ENCODE measurements at places on chromosomes 13 and 19. TPM values are rescaled to one million over a fixed set of nuclear protein-coding genes. Genes with fewer than 3 reads are reported as not detected.

Gene PTPRS
- 218 TPM for total RNA-seq

Gene SIGLEC11
- total RNA-seq, result not detected

Gene UNC13A
- total RNA-seq, result 45.0 TPM

DNA sequence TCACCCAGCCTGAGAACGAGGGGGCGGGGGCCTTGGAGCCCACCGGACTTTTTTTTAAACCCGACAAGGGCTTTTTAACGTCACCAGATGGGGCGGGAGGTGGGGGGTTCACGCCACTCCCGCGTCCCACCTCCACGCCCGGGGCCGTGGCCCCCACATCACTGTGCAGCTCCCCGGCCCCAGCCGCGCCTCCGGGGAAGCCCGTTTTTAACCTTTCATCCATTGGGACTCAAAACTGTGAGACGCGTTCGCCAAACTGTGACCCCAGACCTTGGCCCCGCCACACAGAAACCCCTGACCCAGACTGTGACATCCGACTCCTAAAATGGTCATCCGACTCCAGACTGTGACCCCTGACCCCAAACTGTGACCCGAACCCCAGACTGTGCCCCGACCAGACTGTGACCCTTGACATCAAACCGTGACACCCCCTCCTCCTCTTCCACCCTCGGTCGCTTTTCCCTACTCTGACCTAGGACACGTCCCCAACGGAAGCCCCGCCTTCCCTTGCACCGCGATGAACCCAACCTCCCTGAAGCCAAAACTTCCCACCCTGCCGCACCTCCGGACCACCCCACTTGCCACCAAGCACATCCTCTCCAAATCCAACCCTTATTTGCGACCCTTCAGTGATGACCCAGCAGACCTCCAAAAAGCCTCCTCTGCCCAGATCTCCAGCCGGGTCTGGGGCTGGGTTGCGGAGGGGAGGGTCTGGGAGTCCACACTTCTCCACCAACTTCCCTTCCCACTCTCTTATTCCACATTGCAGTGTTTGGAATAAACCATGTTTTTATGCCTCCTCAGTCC lies 1.5 kb upstream of the GRWD1 start:
- H3K27ac ChIP-seq, result no peak overlapping the region
- H3K4me3 ChIP-seq, result 0 out of 2 replicates have a peak overlapping the region, but pooled peaks have one; percentile 98
- no peak for DNase-seq
- H3K36me3 ChIP-seq, result peaks cover 19% of the 10 kb centered on the region
- H3K4me1 ChIP-seq, result peaks cover 5% of the 10 kb centered on the region

DNA sequence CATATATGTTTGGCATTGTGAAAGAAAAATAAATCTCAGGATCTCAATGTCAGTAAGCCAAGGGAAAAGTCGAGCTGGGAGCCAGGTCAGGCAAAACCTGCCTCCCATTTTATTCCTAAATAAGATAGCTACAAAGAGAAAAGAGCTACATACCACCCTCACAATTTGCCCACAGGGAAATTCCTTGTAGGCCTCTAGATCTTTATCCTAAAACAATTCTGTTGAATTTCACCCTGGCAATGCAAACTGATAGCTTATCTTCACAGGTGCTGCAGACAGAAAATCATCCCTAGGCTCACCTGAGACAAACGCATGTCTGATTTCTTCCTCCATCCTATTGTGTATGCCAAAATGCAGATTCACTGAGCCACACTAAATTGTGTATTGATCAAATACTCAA lies 2587.1 kb downstream of the PCDH9 start:
- H3K27ac ChIP-seq, result no peak overlapping the region
- H3K36me3 ChIP-seq, result no peaks in the 10 kb centered on the region
- H3K27me3 ChIP-seq, result no peaks in the 10 kb centered on the region
- no peak for DNase-seq
- H3K4me3 ChIP-seq, result no peak overlapping the region

DNA sequence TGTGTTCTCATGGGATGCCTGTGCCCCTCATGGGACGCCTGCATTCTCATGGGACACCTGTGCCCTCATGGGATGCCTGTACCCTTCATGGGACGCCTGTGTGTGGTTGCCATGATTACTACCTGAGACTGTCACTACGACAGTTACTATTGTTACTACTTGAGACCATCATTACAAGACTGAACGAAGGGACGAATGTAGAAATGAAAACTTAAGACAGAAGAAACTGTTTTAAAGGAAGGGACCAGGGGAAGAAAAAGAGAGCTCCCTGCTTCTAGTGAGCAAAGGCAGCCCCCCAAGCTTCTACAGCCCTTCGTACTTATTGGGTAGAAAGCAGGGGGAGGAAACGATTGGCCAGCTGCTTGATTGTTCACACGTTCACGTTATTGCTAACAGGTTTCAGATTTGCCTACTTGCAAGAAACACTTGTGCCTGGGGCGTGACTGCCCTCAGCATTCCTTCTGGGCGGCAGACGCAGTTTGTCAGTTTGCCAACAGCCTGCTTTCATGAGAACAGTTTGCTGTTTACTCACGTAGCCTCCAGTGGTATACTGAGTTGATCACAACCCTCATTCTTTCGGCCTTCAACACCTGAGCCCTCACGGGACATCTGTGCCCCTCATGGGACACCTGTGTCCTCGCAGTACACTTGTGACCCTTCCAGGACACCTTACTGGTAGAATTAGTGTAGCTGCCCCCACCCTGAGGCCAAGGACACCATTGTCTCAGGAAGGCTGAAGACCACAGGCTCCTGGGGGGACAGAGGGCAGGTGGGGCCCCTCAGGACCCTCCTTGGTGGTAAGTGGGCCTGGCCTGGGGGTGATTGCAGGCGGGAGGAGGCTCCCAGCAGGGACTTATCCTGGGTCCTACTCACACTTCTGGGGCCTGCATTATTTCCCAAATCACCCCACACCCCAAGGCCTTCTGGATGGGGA lies 2.5 kb upstream of the S1PR4 start:
- no peaks in the 10 kb centered on the region for H3K27me3 ChIP-seq
- H3K4me3 ChIP-seq, result no peak overlapping the region
- no peak for DNase-seq
- H3K36me3 ChIP-seq, result no peaks in the 10 kb centered on the region
- H3K4me1 ChIP-seq, result no peaks in the 10 kb centered on the region

- H3K4me3 ChIP-seq, result no peak overlapping the region
- no peaks in the 10 kb centered on the region for H3K36me3 ChIP-seq
- DNase-seq, result no peak
- no peaks in the 10 kb centered on the region for H3K4me1 ChIP-seq
- H3K27ac ChIP-seq, result no peak overlapping the region
- H3K27me3 ChIP-seq, result no peaks in the 10 kb centered on the region
Observed at GRCh38 chr13:30303269-30303668, 4.1 kb downstream of the KATNAL1 start.

DNA sequence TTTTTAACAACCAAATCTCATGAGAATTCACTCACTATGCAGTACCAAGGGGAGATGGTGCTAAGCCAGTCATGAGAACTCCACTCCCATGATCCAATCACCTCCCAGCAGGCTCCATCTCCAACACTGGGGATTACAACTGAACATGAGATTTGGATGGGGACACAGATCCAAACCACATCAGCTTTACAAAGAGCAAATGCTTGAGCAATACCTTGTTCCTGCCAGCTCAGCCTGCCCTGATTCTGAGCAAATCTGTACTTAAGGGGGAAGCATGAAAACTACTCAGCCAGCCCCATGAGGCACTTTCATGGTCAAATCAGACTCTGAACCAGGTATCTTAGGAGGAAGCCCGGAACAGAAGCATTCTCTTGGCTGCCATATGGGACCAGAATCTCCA lies 259.9 kb downstream of the TBC1D4 start:
- H3K4me3 ChIP-seq, result no peak overlapping the region
- no peaks in the 10 kb centered on the region for H3K36me3 ChIP-seq
- no peak for DNase-seq
- H3K27me3 ChIP-seq, result no peaks in the 10 kb centered on the region

- H3K4me3 ChIP-seq, result no peak overlapping the region
- peaks cover 21% of the 10 kb centered on the region for H3K36me3 ChIP-seq
- H3K27ac ChIP-seq, result no peak overlapping the region
- no peaks in the 10 kb centered on the region for H3K4me1 ChIP-seq
Observed at GRCh38 chr19:6413291-6413690, 11.3 kb downstream of the KHSRP start.

DNA sequence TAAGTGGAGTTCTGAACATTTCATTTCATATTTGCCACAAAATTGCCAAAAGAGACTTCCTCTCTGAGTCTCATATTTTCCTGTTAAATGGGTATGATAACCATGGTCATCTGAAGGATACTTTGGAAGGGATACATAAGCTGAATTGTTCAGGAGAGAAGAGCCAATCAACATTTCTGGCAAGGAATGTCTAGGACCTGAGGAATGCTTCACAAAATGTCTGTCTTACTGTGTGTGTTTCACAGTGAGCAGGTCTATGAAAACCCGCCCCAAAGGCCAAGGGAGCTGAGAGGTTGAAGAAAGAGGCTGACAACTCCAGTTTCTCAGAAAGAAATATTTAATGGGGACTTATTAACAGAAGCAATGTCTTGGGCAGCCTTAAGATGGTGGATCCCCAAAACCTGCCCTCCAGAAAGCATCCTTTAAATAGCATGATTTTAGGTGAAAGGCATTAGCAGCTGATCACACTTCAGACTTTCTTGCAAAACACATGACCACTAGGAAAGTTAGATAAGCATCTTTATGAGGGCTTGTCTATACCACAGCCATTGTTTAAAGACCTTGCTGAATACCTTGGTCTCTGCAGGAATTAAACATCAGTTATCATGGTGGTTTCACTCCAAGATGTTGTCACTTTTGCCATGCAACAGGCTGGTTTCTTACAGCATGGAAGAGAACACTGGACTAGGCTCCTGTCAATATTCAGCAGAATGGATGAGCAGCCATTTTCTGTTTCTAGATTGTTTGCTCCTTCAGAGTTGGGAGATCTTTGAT lies 78.9 kb downstream of the TNFSF11 start:
- H3K27me3 ChIP-seq, result no peaks in the 10 kb centered on the region
- no peak overlapping the region for H3K4me3 ChIP-seq
- no peaks in the 10 kb centered on the region for H3K36me3 ChIP-seq
- H3K4me1 ChIP-seq, result peaks cover 4% of the 10 kb centered on the region
- H3K27ac ChIP-seq, result no peak overlapping the region

DNA sequence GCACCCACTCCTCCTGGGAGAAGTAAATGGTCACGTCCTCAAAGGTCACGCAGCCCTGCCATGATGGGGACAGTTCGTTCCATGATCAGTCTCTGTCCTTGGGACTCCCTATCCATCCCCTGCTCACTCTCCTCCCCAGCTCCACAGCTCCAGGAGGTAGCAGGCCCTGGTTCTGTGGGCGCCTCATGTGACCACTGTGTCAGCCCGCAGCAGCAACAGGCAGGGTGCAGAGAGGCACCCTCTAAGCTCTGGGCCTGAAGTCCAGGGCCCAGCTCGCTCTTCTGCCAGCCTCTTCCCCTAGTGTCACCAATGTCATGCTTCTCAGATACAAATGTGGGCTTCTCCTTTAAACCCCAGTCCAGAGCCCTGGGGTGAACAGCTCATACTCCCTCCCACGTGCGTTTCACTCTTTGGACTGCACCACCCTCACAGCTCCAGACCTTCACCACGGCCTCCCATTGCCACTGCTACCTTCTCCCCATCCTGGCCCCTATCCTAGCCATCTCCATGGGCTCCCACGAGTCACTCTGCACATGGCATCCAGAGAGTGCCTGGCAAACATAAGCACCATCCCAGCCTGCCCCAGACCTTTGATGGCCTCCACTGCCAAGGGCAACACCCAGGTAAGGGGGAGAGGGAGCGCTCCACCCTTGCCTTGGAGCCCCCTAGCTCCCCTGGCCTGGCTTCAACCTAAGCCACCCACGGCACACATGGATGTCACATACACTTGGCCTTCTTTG lies 2.9 kb downstream of the ZNF792 start:
- H3K4me1 ChIP-seq, result peaks cover 3% of the 10 kb centered on the region
- no peak overlapping the region for H3K4me3 ChIP-seq
- DNase-seq, result peak; percentile 29
- peaks cover 28% of the 10 kb centered on the region for H3K36me3 ChIP-seq

- no peaks in the 10 kb centered on the region for H3K36me3 ChIP-seq
- no peak for DNase-seq
- H3K27ac ChIP-seq, result no peak overlapping the region
- H3K4me3 ChIP-seq, result no peak overlapping the region
- H3K4me1 ChIP-seq, result 0 out of 2 replicates have a peak, but pooled peaks cover 1% of the 10 kb centered on the region
Observed at GRCh38 chr13:60759499-60759898, 362.5 kb downstream of the TDRD3 start.

- 0 out of 2 replicates have a peak, but pooled peaks cover 2% of the 10 kb centered on the region for H3K4me1 ChIP-seq
- no peak for DNase-seq
- H3K27me3 ChIP-seq, result no peaks in the 10 kb centered on the region
- H3K27ac ChIP-seq, result no peak overlapping the region
Observed at GRCh38 chr13:75308222-75308621, 173.7 kb downstream of the TBC1D4 start.

- H3K36me3 ChIP-seq, result no peaks in the 10 kb centered on the region
- H3K4me3 ChIP-seq, result no peak overlapping the region
- H3K27me3 ChIP-seq, result no peaks in the 10 kb centered on the region
- DNase-seq, result no peak
- no peak overlapping the region for H3K27ac ChIP-seq
Observed at GRCh38 chr13:44680746-44681355, 104.7 kb upstream of the TSC22D1 start.

GRCh38 chr13:90902255-90902654 lies 445.2 kb upstream of the MIR17HG start:
- no peaks in the 10 kb centered on the region for H3K4me1 ChIP-seq
- H3K36me3 ChIP-seq, result no peaks in the 10 kb centered on the region
- no peak for DNase-seq
- no peaks in the 10 kb centered on the region for H3K27me3 ChIP-seq
- H3K27ac ChIP-seq, result no peak overlapping the region

DNA sequence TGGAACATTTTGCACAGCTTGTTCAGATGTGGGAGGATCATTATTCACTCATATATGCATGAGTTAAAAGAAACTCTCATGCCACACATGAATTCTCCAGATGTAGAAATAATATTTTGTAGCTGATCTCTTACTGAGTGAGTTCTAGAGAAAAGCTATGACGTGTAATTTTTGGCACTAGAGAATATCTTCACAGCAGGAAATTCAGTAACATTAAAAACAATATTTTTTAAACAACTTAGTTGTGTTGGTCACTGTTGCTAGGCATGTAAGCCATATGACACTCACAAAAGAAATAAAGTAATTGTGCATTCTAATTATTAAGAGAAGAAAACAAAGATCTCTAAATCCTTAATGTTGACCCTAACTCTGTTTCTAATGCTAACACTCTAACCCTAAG lies 371.4 kb upstream of the SLC10A2 start:
- no peaks in the 10 kb centered on the region for H3K36me3 ChIP-seq
- no peak overlapping the region for H3K4me3 ChIP-seq
- no peak for DNase-seq
- H3K27me3 ChIP-seq, result no peaks in the 10 kb centered on the region
- H3K27ac ChIP-seq, result no peak overlapping the region

All from H1 (cell line).